ENCODE measurements at places on chromosomes 12 and 14.

- peak; percentile 15 for DNase-seq
Measured at GRCh38 chr12:116434155-116435011, 124.8 kb upstream of the MAP1LC3B2 start.

DNA sequence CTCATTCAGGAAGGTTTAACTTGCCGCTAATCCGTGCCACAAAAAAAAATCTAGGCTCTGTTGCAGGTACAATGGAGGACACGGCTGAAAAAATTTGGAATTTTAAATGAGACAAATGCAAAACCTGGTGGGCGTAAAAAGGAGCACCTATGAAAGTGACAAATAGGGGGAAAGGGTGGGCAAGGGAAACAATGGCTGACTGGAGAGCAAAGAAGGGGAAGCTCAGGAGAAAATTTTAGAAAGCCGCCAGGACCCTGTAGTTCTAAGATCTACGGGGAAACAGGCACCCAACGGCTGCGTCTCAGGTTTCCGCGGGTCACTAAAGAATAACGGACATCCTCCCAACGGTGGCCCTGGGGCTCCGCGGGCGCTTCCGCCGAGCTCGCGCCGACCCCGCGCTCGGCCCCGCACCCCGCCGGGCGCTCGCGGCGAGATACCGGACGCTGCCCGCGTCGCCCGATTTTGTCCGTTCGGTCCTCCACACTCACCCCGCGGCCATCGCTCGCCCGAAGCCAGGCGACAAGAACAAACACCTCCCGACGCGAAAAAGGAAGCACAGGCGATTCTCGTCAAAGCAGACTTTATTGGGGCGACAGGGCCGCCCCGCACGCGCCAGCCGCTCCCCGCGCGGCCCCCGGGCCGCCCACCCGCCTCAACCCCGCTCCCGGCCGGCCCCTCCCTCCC lies 1.1 kb upstream of the YY1 start:
- peak; percentile 59 for DNase-seq

DNA sequence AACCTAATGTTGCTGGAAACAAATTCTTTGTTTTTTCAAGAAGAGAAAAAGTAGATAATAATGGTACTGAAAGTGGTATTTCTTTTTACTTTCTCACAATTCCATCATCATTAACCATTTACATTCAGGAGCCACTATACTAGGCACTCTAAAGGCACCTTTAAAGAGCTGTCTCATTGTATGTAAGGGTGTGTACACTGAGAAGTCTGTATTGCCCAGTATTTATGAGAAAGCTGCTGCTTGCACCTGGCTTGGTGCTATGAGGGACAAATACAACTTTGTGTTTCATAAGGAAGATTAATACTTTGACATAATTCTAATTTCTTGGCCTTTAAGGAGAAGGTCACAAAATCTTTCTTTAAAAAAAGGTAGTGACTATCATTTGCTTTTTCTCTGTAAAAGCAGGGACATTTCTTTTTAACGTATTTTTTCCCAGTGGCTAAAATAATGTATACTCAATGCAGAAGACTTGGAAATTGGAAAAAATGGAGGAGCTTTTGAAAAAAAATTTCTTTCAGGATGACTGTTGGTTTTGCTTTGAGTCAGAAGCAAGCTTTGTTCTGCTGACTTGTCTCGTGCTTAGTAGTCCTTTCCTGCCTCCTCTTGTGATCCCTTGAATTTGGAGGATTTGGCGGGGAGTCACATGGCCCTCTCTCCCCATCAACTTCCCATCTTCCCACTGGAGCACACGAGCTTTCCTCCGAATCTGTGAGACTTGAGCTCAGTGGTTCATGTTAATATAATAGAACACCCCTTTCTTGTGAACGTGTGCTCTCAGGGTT lies 50.1 kb downstream of the RASSF3 start:
- no peak for DNase-seq

DNA sequence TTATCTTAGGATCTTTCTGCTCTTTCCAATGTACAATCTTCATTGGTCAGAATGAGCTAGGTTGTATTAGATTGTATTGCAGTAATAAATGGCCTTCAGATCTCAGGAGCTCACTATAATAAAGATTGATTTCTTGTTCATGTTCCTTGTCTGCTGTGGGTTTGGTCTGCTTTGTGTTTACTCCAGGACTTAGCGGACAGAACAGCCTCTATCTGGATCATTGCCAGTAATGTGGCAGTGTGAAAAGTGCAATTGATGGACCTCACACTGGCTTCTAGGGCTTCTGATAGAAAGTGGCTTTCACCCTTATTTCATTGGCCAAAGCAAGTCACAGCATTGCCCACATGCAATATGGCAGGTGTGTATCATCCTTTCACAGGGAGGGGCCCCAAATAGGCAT lies 81.2 kb downstream of the BTG1 start:
- DNase-seq = no peak

GRCh38 chr14:103628684-103629502 lies at the start of gene KLC1:
Gene KLC1 (plus strand): TSS chr14:103629211. CDS start chr14:103654565, 25,354 bp downstream.
- DNase-seq = peak; percentile 79

DNA sequence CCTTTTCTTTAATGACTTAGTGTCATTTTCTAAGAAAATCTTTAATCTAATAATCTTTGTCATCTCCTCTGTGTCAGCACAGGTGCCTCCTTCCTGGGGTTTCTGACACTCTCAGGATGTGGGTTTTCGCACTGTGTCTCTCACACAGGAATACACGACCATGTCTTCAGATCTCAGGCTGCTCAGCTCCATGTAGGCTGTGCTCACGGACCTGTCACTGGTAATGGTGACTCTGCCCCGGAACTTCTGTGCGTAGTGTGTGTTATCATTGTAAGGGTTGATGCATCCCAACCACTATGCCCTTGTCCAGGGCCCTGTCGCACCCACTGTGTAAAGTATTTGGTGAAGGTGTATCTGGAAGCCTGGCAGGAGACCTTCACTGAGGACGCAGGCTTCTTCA lies 647.8 kb downstream of the TMEM121 start:
- DNase-seq = peak; percentile 70
